Esophagus squamous epithelium (tissue), 5 donors: ENCODE measurements at places on chromosomes 12 and 14. TPM values are rescaled to one million over a fixed set of nuclear protein-coding genes. Genes with fewer than 3 reads are reported as not detected.

GRCh38 chr12:94401326-94401725 lies 58.3 kb downstream of the CEP83 start:
- no peak for DNase-seq

GRCh38 chr14:40003773-40004172 lies 571.5 kb upstream of the FBXO33 start:
- DNase-seq, result no peak

NTN4 gene
- 19.4 TPM for total RNA-seq

MSI1 gene
- not detected for total RNA-seq

NPAS3 gene
- total RNA-seq, result not detected

DNA sequence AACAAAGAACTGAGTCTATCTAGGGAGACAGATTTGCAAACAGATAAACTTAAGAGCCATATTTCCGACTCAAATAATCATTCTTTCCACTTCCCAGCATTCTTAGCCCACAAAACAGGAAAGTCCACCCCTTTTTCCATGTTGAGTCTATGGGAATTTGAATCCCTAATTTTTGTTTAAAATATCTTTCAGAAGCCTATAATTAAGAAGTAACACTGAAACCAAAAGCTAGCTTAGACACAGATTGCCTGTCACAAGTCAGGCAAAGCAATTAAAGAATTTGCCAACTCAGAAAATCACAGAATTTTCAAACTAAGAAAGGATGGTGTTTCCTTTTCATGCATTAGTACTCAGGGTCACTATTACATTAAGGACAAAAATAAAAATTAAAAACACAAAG lies 17.0 kb downstream of the ATP2B1 start:
- no peak for DNase-seq

TMTC2 gene
- total RNA-seq, result 27.0 TPM

LRP6 gene
- total RNA-seq, result 9.3 TPM
